ENCODE measurements at places on chromosomes 2 and 18.
A peak's percentile ranks its signal among the peaks of the same experiment; 100 is the strongest.

DNA sequence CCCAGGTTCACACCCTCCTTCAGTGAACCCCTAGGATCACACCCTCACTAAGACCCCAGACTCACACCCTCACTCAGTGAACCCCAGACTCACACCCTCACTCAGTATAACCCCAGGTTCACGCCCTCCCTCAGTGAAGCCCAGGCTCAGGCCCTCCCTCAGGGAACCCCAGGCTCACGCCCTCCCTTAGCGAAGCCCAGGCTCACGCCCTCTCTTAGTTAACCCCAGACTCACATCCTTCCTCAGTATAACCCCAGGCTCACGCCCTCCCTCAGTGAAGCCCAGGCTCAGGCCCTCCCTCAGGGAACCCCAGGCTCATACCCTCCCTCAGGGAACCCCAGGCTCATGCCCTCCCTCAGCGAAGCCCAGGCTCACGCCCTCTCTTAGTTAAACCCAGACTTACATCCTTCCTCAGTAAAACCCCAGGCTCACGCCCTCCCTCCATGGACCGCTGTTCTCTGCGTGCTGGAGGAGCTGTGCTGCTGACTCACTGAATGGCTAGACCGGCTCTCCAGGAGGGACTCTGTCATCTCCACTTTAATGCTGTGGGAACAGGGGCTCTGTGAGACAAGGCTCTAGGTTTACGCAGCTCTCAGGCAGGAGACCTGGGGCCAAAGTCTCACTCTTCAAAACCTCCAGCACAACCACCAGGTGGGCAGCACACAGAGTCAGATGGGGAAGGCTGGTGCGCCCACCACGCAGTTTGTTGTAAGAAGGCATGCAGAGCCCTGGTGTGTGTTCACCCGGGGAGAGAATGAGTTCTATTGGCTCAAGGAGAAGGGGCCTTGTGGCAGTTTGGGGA lies 506.9 kb upstream of the MYT1L start:
- no peak for DNase-seq

GRCh38 chr18:76443519-76444445 lies 51.3 kb downstream of the ZNF516 start:
- no peak for DNase-seq

- DNase-seq, result peak; percentile 70
These were observed 138.9 kb upstream of the KLHL14 start for GRCh38 chr18:32911660-32912284.

DNA sequence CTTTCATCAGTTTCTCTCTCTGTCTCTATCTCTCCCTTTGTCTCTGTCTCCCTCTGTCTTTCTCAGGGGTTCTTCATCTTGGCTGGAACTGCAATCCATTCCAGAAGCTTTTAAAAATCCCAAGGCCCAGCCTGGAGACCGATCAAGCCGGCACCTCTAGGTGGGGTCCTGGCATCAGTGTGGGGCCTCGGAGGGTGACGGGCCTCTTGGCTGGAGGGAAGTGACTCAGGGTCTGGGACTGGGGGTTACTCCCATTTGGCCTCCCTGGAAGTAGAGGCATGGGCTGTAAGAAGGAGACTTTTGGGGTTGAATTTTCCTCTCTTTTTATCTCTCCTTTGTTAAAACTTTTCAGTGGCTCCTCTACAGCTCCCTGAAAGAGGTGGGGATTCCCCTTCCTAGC lies 52.8 kb upstream of the OTOF start:
- DNase-seq, result no peak

DNA sequence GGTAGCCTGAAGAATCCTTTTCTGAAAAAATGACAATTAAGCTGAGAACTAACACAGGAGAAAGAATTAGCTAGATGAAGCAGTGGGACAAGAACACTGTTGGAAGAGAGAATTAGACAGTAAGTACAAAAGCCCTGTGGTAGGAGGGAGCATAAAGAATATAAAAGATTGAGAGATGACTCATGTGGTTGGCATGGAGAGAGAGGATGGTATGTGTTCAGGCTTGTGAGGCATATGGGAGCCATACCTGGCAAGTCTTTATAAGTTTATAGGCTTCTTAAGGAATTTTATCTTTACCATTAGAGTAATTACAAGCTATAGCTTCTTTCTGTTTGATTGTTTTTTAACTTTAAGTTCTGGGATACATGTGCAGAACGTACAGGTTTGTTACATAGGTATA lies 325.0 kb downstream of the ARL6IP6 start:
- DNase-seq, result no peak

DNA sequence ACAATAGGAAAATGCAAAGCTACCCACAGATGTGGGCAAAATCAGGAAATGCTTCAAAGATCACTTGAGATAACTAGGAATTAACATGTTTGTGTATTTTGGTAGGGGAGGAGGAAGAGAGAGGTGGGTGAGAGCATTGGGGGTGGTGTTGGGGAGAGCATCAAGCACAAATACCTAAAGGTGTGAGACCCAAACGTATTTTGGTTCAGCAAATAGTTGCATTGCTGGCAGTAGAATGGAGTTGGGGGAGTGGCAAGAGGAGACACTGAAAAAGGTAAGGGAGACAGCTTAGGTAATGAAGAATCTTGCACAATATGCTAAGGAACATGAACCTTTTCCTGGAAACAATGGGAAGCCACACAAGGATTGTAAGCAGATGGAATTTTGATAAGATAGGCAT lies 1.5 kb upstream of the PELI1 start:
- no peak for DNase-seq

DNA sequence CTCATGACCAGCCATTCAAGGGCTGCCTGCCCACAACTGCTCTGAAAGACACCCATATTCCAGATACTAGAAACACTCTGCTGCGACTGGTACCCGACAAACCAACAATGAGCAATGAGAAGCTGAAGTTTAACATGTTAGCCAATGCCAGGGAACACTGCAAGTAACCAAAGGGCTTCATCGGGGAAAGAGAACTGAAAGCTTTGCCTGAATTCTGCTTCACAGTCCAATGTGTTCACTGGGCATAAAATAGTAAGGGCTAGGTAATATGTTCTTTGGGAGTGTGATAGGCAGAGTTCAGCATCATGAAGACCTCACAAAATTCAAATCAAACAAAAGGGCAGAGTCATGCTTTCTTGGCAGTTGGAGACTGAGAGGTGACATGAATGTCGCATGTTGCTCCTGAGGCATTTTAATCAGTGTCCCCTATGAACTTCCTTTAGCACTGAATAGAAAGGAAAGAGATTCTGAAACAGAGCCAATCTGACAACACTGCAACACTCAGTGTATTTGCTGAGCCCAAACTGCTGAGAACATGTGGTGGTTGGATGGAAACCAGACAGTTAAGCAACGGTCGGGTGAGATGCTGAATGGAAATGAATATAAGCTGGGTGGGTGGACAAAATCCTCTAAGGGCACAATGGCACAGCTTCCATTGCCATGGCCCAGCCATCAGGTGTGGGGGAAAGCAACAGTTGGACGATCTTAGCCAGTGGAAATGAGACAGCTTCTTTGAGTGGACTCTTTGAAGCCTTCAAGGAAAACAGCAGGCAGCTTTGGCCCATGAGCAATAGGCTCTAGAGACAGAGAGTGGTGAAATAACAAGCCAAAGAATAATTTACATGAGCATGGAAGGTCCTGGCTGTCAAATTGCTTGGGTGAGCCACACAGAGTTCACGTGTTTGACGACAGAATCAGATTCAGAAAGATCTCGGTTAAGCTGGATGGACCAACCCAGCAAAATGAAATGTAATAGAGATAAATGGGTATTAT lies 277.5 kb downstream of the AFF3 start:
- no peak for DNase-seq

DNA sequence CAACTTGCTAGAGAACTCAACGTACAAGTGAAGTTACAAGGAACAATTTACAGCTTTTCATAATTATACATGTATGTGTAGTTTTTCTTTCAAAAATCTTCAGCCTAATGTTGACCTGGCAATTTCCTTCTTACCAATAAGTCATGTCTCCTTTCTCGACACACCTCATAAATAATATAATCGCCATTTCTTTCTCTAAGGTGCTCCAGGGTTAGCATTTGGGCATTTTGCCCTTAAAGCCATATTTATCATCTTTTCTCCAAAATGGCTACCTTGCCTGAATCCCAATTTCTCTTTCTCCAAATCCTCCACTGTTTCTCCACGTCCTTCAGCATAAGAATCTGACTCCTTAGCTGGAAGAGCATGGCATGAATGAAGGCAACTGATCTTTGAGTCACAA lies 50.3 kb upstream of the RAB27B start:
- DNase-seq, result no peak

DNA sequence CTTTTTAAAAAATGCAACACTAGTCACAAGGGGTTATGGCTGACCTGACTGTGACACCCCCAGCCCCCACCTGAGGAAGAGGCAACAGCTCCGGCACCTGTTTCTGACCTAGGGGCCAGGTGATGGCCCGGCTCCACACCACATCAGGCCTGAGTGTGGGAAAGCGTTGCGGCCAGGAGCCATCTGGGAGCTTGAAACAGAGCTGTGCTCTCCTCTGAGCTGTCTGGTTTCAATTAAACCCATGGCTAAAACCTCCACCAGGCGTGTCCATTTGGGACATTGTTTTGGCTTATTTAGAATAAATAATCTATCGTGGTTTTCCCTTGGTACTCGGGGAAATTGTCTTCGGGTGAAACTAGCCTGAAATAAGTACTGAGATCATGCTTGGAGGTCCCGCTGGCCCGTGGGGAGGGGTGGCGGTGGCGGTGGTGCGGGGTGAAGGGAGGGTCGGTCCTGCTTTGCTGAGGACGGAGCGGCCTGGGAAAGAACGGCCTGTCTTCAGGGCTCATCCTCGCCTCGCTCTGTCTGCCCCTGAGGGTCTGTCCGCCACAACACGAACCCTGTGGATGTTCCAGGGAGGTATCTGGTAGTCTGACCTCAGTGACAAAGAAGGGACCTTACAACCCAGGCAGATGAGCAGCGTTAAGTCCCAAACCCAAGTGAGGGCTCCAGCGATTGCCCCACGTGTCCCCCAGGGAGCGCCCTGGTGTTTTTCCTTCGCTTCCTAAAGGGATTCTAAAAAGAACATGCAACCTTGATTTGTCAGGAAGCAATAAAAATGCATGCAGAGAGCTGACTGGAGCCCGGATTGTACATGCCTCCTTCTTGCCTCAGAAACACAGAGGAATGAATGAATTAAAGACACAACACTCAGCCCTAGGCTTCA lies 58.7 kb downstream of the IL1RL2 start:
- no peak for DNase-seq

DNA sequence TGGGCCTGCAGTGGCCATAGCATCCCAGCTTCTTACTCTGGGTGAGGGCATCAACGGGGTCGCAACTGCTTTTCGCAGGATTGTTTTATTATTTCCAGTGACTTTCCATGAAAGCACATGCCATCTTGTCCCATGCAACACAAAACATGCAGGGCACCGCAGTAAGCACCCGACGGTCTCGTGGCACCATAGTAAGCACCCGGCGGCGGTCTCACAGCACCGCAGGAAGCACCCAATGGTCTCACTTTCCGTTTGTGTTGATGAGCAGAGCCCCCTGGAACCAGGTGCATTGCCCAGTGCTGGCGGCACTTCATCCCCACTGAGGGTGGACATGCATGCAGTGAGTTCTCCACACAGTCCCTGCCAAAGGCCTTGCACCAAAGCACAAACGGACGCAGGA lies 271.9 kb downstream of the MYT1L start:
- DNase-seq, result no peak

DNA sequence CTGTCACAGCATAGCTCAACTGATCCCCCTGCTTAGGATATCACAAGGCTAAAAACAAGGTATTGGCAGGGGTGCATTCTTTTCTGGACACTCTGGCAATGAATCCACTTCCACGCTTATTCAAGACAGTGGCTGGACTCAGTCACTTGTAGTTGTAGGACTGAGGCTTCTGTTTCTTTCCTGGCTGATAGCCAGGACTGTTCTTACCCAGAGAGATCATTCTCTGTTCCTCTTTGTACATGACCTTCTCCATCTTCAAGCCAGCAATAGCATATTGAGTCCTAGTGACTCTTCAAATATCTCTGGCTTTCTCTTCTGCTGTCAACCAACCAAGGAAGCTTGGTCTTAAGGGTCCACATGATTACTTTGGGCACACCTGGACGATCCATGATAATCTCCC lies 241.3 kb downstream of the RBM43 start:
- DNase-seq, result no peak

GRCh38 chr2:54830546-54830945 lies 107.1 kb downstream of the EML6 start:
- DNase-seq, result no peak

DNA sequence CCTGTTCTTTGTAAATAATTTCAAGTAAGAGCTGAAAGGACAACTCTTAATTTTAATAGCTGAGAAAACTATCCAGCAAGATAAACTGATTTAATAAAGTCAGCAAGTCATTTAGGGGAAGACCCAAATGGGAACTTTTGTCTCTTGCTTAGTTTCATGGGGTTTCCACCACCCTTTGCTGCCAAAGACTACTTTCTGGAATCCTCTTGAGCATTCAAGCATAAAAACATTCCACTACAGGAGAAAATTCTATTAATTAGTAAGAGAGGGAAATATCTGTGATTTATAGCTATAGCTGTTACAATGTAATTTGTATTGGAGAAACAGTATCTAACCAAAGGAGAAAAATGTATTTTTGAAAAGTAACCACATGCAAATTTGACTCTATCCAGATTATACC lies 20.6 kb downstream of the EFEMP1 start:
- peak; percentile 25 for DNase-seq

GRCh38 chr2:30666266-30666874 lies 140.9 kb downstream of the CAPN13 start:
- peak; percentile 94 for DNase-seq

Measured in RCC 7860 (cell line).